Left colon (tissue), 2 donors: ENCODE measurements at places on chromosomes 1 and 21. TPM values are rescaled to one million over a fixed set of nuclear protein-coding genes. Genes with fewer than 3 reads are reported as not detected.

The CTSE gene
- 57.4 TPM for total RNA-seq

The ERG gene
- total RNA-seq: 5.0 TPM

The FAM72C gene
- total RNA-seq: 0.17 TPM

The GPR52 gene
- total RNA-seq: 2.6 TPM

The GPATCH2 gene
- 11.6 TPM for total RNA-seq

The RASAL2 gene
- total RNA-seq: 14.5 TPM

- no peak for DNase-seq
Observed at GRCh38 chr1:244598611-244599010, 54.3 kb upstream of the DESI2 start.

DNA sequence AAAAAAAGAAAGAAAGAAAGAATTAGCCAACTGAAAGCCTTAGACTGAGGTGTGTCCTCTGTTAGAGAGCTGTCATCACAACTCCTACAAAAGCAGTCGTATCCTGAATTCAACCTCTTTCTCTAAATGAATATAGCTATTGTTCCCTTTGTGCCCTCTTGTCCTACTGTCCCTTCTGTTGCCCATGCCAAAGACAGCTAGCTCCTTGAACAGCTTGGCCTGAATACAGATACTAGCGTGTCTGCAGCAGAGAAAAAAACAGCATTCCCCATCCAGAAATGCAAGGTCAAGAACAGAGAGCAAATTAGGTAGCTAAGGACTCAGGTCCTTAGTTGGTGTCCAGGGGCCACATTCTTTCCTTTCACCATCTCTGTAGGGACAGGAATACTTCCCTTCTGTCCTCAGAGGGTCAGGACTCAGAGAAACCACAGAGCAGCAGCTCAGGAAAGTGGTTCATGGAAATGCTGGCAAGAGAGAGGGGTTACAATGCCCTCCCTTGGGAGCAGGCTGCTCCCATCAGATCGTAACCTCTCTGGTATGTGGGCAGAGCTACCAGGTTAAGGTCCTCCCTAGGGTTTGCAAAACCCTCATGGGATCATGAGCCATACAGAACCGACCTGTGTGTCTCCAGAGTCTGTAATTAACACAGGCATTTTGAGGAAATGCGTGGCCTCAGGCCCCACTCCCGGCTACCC, 1.8 kb upstream of the ZBTB48 start:
- no peak for DNase-seq

GRCh38 chr1:77511440-77511840, 171.0 kb downstream of the ZZZ3 start:
- DNase-seq: no peak

DNA sequence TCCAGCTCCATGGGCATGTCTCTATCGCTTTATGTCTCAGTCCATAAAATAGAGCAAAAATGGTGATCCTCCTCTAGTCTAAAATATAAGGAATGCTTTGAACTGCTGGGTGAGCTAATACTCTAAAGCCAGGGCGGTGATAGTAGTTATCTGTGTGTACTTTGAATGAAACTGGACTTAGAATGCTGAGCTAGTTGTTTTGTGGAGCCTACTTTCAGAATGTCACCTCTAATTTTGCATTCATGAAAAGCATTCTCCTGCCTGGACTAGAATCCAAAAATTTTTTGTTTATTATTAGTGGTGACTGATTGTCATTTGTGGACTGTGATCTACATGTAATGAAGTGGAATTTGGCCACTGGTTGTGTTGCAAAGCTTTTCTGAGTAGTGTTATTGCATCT, 241.6 kb upstream of the C1orf105 start:
- DNase-seq: no peak

DNA sequence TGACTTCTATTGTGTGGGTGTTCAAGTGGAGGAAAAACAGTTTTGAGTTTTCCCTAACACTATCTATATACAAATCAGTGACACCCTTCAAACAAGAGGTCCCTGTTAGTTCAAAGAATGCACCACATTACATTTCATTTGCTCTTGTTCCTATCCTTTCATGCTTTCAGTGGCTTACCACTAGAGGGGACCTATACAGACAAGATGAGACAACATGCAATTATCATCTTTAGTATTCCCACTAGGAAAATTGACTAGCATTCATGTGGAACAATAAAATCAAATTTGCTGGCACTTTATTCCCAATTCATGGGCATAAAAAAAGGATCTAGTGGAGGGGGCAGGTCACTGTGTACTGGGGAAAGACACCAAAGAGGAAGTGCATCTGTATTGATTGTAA, 13.3 kb upstream of the SIPA1L2 start:
- no peak for DNase-seq

DNA sequence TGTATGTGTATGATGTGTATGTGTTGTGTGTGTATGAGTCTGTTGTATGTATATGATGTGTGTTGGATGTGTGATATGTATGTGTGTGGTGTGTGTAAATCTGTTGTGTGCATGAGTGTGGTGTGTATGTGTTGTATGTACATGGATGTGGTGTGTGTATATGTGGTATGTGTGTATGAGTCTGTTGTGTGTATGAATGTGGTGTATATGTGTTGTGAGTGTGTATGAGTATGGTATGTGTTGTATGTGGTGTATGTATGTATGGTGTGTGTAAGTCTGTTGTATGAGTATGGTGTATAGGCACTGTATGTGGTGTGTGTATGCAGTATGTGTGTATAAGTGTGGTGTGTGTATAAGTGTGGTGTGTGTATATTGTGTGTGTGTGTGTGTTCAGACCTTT, 95.0 kb downstream of the PLXNA2 start:
- DNase-seq: no peak

GRCh38 chr1:85334962-85335361, 58.5 kb upstream of the BCL10 start:
- DNase-seq: no peak
